Right renal pelvis (tissue), 4 donors: ENCODE measurements at places on chromosomes 7 and 10. TPM values are rescaled to one million over a fixed set of nuclear protein-coding genes. Genes with fewer than 3 reads are reported as not detected.

GRCh38 chr7:35032166-35032565 is 5.1 kb downstream of the DPY19L1 start:
- no peak for DNase-seq

Gene TMEM196
- polyA plus RNA-seq = 0.03 TPM

Gene GPR37
- polyA plus RNA-seq = 1.7 TPM

GRCh38 chr7:108335269-108335918 is 120.8 kb downstream of the NRCAM start:
- DNase-seq = peak; percentile 29

- no peak for DNase-seq
These were observed 279.7 kb upstream of the MGMT start for GRCh38 chr10:129187331-129187730.

Gene HTR5A
- polyA plus RNA-seq = not detected

Gene VWA2
- 1.9 TPM for polyA plus RNA-seq

DNA sequence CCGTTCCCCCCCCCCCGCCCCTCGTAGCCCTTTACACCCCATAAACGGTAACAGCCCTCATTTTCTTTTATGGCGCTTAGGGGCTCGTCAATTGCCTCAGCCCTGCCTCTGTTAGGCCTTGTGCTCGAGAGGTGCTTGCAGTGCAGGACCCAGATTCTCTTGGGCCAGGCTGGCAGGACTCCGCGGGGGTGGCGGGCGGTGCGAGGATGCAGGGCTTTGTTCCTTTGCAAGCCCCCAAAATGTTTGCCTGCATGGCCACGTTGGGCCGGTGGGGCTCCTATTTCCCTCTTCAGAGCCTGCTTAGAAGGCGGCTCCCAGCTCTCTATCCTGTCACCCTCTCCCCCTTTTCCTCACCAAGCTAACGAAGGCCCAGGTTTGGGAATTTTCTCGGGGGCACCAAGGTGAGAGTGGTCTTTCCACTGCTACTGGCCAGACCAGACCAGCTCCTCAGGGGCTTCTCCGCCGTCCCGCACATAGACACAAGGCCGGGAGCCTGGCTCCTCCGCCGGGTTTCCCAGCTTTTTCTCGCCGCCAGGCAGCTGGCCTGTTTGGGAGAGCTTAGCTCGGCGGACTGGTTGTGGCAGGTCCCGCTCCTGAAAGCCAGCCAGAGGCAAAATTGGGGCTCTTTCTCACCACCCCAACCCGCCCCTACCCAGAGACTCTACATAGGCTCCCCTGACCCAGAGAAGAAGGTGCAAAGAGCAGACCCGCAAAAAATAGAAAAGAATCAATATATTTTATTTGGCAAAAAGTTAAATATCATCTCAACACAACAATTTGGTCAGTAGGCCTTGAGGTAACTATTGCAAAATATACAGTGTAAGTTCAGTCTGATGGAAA is 3.4 kb downstream of the HOXA9 start:
- DNase-seq = no peak
